ENCODE measurements at places on chromosomes 1 and 21.

DNA sequence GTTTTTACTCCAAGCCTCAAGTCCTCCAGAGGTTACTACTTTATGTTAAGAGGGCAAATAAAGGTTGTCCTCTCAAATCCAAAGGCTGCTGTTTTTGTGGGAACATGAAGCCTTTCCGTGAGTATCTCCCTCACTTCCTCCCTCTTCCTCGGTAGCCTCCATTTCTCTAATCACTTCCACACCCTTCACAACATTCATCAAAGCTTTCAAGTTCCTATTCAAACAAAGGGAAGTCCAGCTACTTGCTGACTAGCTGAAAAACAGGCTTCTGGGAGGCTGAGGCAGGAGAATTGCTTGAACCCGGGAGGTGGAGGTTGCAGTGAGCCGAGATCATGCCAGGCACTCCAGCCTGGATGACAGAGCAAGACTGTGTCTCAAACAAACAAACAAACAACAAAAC lies 6.6 kb upstream of the CD48 start:
- DNase-seq = no peak

DNA sequence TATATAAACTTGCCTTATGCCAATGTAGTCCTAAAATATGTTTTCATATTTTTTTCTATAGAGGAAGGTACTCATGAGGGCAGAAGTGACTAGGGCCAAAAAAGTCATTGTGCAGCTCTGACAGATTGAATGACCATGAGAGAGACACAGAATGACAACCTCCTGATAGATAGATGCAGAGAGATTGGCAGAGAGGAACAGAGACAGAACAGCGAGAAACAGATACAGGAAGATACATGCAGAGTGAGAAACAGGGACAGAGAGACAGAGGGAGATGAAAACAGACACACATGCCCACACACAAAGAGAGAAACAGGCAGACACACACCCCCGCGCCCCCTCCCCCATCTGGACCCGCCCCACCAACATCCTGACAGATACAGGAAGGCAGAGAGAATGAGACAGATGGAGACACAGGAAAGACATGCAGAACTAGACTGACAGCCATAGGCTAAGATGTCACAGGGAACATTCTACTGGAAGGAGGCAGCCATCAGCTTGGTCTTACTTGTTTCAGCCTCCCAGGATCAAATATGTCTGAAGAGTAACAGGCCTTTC lies 211.1 kb downstream of the ST6GALNAC3 start:
- no peak for DNase-seq

- DNase-seq = no peak
Observed at GRCh38 chr1:153470707-153471106, 10.3 kb upstream of the S100A7 start.

GRCh38 chr1:30657131-30658013 lies 66.0 kb downstream of the MATN1 start:
- DNase-seq = no peak
